ENCODE measurements at places on chromosomes 4 and X. TPM values are rescaled to one million over a fixed set of nuclear protein-coding genes. Genes with fewer than 3 reads are reported as not detected.

DNA sequence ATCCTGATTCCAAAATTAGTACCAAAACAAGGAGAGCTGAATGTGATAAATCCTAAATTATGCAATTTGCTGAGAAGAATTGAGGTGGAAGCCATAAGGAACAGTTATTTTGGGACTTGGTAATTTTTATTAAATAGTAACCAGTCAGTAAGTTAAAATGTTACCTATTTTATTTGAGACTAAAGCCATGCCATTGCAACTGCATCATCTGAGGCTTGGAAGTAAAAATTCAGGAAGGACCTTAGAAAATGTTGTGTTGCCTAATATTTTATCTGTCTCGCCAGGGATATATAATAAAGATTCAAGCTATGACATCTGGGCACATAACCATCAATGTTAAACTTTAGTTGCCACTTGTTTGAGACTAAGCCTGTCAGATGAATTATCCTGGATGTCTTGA is 341.3 kb upstream of the MAGEB16 start:
- no peak for DNase-seq
- no peak overlapping the region for H3K27ac ChIP-seq
- H3K4me3 ChIP-seq, result no peak overlapping the region
- no peaks in the 10 kb centered on the region for H3K27me3 ChIP-seq
- no peaks in the 10 kb centered on the region for H3K36me3 ChIP-seq
- H3K4me1 ChIP-seq, result no peaks in the 10 kb centered on the region

GRCh38 chr4:174763454-174764104 is 65.5 kb downstream of the GLRA3 start:
- DNase-seq, result no peak
- H3K4me3 ChIP-seq, result no peak overlapping the region
- H3K36me3 ChIP-seq, result no peaks in the 10 kb centered on the region
- H3K4me1 ChIP-seq, result no peaks in the 10 kb centered on the region

DNA sequence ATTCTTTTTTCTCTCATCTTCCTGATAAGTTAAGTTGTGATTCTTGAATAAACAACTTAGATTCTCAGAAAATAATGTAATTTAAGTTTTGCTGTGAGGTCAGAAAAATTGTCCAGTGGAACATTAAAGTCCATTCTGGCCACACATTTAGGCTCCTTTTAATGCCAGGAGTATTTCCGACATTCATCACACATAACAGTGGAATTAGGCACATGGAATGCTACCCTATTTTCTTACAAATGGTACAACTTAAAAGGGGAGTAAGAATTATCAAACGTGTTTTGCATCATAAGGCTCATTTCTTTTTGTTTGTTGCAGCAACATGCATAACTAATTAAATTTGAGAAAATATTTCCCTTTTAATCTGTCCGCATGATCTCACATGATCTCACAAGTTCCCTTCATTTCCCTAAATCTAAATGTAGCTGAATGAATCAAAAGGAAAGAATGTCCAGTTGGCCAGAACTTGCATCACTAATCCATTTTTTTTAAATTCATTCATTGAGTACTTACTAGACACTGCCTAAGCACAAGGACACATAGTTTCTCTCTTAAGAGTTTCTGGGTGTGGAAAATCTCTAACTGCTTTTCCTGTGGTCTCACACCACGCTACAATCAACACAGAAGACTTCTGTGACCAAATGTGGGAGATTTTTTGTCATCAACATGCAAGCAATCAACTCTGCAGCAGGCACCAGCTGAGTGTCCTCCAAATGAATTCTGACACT is 22.0 kb downstream of the SPARCL1 start:
- H3K4me1 ChIP-seq, result peaks cover 12% of the 10 kb centered on the region
- H3K27me3 ChIP-seq, result no peaks in the 10 kb centered on the region
- H3K36me3 ChIP-seq, result no peaks in the 10 kb centered on the region
- H3K27ac ChIP-seq, result no peak overlapping the region
- no peak overlapping the region for H3K4me3 ChIP-seq
- DNase-seq, result no peak

DNA sequence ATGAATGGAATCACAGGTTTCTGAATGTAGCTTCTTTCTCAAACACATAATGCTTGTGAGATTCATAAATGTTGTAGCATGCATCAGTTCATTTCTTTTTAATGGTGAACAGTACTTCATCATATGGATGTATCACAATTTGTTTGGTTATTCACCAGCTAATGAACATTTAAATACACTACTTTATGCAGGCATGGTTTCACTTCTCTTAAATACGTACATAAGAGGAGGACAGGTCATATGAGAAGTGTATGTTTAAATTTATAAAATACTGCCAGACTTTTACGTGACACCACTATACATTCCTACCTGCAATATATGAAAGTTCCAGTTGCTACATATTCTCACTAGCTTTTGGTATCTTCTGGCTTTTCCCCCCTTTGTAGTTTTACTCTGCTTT is 65.4 kb downstream of the ANKRD17 start:
- H3K27me3 ChIP-seq, result no peaks in the 10 kb centered on the region
- H3K27ac ChIP-seq, result no peak overlapping the region
- peaks cover 4% of the 10 kb centered on the region for H3K4me1 ChIP-seq
- no peak overlapping the region for H3K4me3 ChIP-seq
- no peak for DNase-seq
- H3K36me3 ChIP-seq, result peaks cover 18% of the 10 kb centered on the region

GRCh38 chr4:56701644-56702043 is 20.5 kb upstream of the HOPX start:
- DNase-seq, result no peak
- no peak overlapping the region for H3K4me3 ChIP-seq
- no peaks in the 10 kb centered on the region for H3K27me3 ChIP-seq
- peaks cover 9% of the 10 kb centered on the region for H3K4me1 ChIP-seq
- H3K36me3 ChIP-seq, result no peaks in the 10 kb centered on the region

DNA sequence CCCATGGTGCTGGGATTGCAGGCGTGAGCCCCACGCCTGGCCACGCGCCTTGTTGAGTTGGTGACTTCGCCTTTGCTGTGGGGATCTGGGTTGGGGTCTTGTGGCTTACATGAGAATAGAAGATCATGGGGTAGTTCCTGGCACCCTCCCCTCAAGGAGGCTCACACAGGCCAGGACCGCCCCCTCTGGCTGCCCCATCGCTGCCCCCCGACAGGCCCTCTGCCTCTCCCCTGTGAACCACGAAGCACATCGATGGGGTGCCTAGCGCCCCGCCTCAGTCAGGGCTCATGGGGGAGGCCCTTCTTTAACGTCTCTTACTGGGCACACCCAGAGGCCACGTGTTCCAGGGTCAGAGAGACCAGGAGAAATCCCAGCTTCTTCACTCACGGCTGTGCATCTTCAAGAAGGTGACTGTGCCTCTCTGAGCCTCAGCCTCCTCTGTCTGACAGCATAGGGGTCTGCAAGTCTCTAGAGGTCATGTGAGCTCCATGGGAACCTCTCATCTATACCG is 23.6 kb upstream of the SPON2 start:
- no peak overlapping the region for H3K27ac ChIP-seq
- DNase-seq, result no peak
- peaks cover 4% of the 10 kb centered on the region for H3K27me3 ChIP-seq
- no peak overlapping the region for H3K4me3 ChIP-seq

DNA sequence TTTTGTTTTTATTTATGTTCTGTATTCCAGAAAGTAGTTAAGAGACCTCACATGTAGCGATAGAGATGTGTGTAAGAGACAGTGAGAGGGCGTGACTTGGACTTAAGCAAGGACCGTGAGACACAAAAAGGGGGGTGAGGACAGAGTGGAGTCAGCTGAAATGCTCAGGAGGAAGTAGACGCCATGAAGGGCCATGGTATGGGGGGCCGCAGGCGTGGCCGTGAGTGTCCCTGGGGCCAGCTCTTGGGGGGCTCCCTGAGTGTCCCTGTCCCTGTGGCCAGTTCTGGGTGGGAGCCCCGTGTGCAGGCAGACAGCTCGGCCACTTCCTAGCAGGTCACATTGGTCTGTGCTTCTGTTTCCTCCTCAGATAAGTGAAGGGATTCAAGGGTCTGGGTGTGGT is 23.0 kb upstream of the MSANTD1 start:
- H3K27ac ChIP-seq, result no peak overlapping the region
- no peak overlapping the region for H3K4me3 ChIP-seq
- H3K4me1 ChIP-seq, result no peaks in the 10 kb centered on the region
- no peaks in the 10 kb centered on the region for H3K27me3 ChIP-seq

DNA sequence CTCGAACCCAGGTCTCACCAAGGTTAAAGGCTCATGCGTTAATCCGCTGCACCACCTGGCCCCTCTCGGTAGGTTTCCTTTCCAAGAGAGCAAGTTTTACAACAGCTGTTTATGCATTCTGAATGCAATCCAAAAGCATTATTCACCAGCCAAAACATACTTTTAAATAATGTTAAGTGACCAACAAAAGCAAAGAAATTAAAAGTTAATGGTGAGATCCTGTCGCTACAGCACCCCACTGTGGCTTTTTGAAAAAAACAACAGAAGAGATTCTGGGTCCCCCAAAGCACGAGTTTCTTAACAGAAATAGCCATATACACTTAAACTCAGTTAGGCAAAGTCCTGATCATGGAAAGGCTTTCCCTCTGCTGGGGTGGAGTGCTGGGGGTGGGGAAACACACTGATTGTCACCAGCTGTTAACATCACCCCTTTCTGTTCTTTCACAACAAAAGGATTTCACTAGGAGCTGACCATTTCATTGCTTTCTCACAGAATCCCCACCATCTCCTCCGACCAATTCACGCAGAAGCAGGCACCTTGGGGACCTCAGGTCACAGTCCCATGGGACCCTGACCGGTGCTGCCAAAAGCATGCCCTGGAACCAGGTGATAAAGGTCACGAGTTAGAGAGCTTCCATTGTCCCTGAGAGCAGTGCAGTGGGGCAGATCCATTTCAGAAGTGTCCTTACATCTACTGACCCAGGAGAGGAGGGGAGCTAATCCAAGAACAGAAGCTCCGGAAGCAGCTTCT is 51.2 kb downstream of the ZNF827 start:
- peaks cover 44% of the 10 kb centered on the region for H3K36me3 ChIP-seq
- DNase-seq, result no peak
- no peak overlapping the region for H3K4me3 ChIP-seq
- peaks cover 20% of the 10 kb centered on the region for H3K4me1 ChIP-seq

DNA sequence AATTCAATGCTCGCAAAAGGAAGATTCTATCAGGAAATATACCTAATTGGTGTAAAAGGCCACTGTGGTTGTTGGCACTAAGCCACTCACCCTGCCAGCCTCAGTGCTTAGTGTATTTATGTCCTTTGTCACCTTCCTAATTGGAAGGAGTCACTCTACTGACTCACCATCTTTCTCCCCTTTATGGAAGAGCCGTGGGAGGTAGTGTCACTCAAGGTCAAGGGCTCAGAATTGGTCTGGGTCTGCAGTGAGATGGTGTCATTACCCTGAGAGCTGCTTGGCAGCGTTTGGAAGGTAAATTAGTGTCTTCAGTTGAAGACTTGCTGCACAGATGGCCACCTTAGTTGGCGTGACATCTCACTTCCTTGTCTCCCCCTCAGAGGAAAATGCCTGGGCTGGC is 41.7 kb upstream of the CDKN2AIP start:
- no peak overlapping the region for H3K27ac ChIP-seq
- DNase-seq, result no peak
- H3K27me3 ChIP-seq, result peaks cover 10% of the 10 kb centered on the region
- no peak overlapping the region for H3K4me3 ChIP-seq

DNA sequence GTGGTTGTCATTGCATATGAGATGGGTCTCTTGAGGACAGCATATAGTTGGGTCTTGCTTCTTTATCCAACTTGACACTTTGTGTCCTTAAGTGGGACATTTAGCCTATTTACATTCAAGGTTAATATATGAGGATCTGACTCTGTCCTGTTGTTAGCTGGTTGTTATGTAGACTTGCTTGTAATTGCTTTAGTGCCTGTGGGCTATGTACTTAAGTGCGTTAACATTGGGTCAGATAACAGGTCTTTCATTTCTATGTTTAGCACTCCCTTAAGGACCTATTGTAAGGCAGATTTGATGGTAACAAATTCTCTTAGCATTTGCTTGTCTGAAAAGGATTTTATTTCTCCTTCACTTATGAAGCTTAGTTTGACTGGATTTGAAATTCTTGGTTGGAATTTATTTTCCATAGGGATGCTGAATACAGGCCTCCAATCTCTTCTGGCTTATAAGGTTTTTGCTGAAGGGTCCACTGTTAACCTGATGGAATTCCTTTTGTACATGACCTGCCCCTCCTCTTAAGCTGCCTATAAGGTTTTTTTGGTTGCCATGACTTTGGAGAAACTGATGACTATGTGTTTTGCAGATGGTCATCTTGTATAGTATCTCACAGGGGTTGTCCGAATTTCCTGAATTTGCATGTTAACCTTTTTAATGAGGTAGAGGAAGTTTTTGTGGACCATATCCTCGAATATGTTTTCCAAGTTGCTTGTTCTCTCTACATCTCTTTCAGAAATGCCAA is 162.0 kb downstream of the NKX6-1 start:
- no peak for DNase-seq
- H3K27me3 ChIP-seq, result no peaks in the 10 kb centered on the region
- H3K36me3 ChIP-seq, result no peaks in the 10 kb centered on the region
- H3K27ac ChIP-seq, result no peak overlapping the region
- no peak overlapping the region for H3K4me3 ChIP-seq
- no peaks in the 10 kb centered on the region for H3K4me1 ChIP-seq

GRCh38 chr4:122710434-122711308 is 21.8 kb upstream of the BBS12 start:
- H3K4me3 ChIP-seq, result no peak overlapping the region
- no peaks in the 10 kb centered on the region for H3K4me1 ChIP-seq
- DNase-seq, result no peak
- no peaks in the 10 kb centered on the region for H3K36me3 ChIP-seq
- no peak overlapping the region for H3K27ac ChIP-seq
- H3K27me3 ChIP-seq, result no peaks in the 10 kb centered on the region

GRCh38 chrX:69131886-69132285 is 33.4 kb downstream of the PJA1 start:
- H3K27ac ChIP-seq, result no peak overlapping the region
- no peak overlapping the region for H3K4me3 ChIP-seq
- H3K36me3 ChIP-seq, result no peaks in the 10 kb centered on the region
- H3K4me1 ChIP-seq, result peaks cover 29% of the 10 kb centered on the region
- peaks cover 3% of the 10 kb centered on the region for H3K27me3 ChIP-seq

DNA sequence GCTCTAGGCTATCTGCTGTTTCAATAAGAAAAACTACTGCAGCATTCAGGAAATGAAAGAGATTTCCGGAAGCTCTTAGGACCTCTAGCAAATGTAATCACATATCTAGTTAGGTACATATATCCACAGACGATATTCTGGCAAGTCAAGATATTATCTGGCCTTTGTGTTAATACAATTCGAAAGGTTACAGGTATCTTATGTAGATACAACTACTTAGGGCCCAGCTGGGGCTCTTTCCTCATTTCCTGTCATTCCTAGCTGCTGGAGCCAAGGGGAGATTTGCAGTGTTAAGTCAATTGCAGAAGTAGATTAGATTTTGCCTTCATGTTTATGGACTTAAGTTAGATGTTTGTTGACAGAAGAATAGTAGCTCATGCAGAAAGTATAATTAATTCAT is 299.5 kb downstream of the ARHGAP24 start:
- peaks cover 24% of the 10 kb centered on the region for H3K4me1 ChIP-seq
- no peak overlapping the region for H3K4me3 ChIP-seq

The ZNF711 gene
- total RNA-seq, result 14.6 TPM

The TMEM31 gene
- not detected for total RNA-seq

The LGI2 gene
- 1.1 TPM for total RNA-seq

The TBC1D1 gene
- 110 TPM for total RNA-seq

The SPATA18 gene
- total RNA-seq, result 17.0 TPM

The FAM9A gene
- total RNA-seq, result not detected

The SLC39A8 gene
- 8.3 TPM for total RNA-seq

The CLIC2 gene
- total RNA-seq, result 1.3 TPM
